ENCODE measurements at places on chromosomes 5 and 9. TPM values are rescaled to one million over a fixed set of nuclear protein-coding genes. Genes with fewer than 3 reads are reported as not detected.

TMEM245 gene
- 30.7 TPM for total RNA-seq

SLC24A2 gene
- not detected for total RNA-seq

C1QTNF2 gene
- total RNA-seq, result not detected

DNA sequence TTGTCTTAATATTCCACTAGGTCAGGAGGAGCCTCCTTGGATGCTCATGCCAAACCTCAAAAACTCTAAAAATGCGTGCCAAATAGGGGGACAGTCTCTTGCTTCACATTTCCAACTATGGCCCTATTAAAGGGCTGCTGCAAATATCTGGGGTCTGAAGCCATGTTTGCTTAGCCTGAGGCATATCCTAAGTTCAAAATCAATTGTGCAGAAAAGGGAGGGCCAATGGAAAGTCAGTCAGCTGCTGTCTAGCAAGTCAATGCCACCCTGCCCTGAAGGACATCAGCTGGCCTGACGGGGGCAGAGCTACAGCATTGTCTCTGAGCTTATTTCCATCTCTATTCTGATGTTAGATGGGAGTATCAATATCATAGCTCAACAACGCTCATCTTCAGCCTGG lies 93.6 kb downstream of the SH3TC2 start:
- H3K27ac ChIP-seq, result no peak overlapping the region
- no peak for DNase-seq
- H3K36me3 ChIP-seq, result no peaks in the 10 kb centered on the region
- peaks cover 12% of the 10 kb centered on the region for H3K27me3 ChIP-seq
- H3K4me1 ChIP-seq, result no peaks in the 10 kb centered on the region

ZNF618 gene
- total RNA-seq, result 0.62 TPM

- H3K27ac ChIP-seq, result no peak overlapping the region
- no peaks in the 10 kb centered on the region for H3K27me3 ChIP-seq
- no peak for DNase-seq
- peaks cover 5% of the 10 kb centered on the region for H3K4me1 ChIP-seq
- no peak overlapping the region for H3K4me3 ChIP-seq
- no peaks in the 10 kb centered on the region for H3K36me3 ChIP-seq
These were observed 6.5 kb downstream of the CRAT start for GRCh38 chr9:129104051-129104450.

DNA sequence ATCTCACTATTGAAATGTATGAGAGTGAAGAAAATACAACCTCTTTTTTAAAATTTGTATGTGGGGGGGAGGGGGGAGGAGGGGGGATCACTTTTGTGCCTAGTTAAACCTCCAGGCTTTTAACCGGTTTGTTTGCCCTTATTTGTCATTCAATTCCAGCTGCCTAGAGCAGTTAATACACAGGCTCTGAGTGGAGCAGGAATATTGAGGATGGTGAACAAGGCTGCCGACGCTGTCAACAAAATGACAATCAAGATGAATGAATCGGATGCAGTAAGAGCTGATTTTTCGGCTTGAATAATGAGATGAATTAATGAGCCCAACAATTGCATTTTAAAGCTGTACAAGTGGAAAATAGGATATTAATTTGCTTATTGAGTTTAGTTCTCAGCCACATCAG lies 28.7 kb upstream of the SNX24 start:
- no peak overlapping the region for H3K27ac ChIP-seq
- DNase-seq, result no peak
- no peak overlapping the region for H3K4me3 ChIP-seq
- H3K27me3 ChIP-seq, result no peaks in the 10 kb centered on the region
- H3K4me1 ChIP-seq, result no peaks in the 10 kb centered on the region

- no peak overlapping the region for H3K27ac ChIP-seq
- no peak overlapping the region for H3K4me3 ChIP-seq
- DNase-seq, result no peak
- no peaks in the 10 kb centered on the region for H3K27me3 ChIP-seq
- H3K4me1 ChIP-seq, result no peaks in the 10 kb centered on the region
- H3K36me3 ChIP-seq, result no peaks in the 10 kb centered on the region
These were observed 164.7 kb downstream of the ADAMTSL1 start for GRCh38 chr9:18638371-18639249.

GRCh38 chr5:154370119-154370518 lies 75.7 kb upstream of the SAP30L start:
- no peak overlapping the region for H3K4me3 ChIP-seq
- no peaks in the 10 kb centered on the region for H3K27me3 ChIP-seq
- H3K4me1 ChIP-seq, result no peaks in the 10 kb centered on the region
- H3K27ac ChIP-seq, result no peak overlapping the region

DNA sequence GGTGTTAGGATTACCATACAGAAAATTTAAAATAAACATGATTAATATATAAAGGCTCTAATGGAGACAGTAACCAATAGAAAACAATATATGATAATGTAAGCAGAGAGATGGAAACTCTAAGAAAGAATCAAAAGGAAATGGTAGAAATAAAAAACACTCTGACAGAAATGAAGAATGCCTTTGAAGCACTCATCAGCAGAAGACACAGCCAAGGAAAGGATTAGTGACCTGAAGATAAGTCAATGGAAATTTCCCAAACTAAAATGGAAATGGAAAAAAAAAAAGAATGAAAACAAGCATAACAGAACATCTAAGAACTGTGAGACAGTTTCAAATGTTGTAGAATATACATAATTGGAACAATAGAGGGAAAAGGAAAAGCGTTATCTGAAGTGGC lies 302.6 kb downstream of the DRD1 start:
- no peaks in the 10 kb centered on the region for H3K4me1 ChIP-seq
- DNase-seq, result no peak
- no peaks in the 10 kb centered on the region for H3K27me3 ChIP-seq
- H3K36me3 ChIP-seq, result peaks cover 7% of the 10 kb centered on the region

DNA sequence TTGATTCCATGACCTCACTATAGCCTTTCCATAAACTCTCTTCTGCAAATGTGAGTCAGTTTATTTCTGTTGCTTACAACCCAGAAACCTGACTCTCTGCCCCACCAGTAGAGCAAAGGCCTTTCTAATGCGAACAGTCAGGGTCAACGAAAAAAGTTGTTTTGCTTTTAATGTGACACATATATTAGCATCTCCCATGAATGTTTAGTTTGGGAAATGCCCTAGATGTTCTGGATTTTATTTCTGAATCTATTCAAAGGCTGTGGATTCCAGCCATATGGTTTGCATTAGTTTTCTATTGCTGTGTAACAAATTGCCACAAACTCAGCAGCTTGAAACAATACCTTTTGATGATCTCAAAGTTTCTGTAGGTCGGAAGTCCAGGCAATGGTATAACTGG lies 193.5 kb downstream of the GNA14 start:
- DNase-seq, result no peak
- no peak overlapping the region for H3K27ac ChIP-seq
- H3K4me1 ChIP-seq, result peaks cover 28% of the 10 kb centered on the region
- H3K27me3 ChIP-seq, result no peaks in the 10 kb centered on the region

TAS2R1 gene
- total RNA-seq, result not detected

DNA sequence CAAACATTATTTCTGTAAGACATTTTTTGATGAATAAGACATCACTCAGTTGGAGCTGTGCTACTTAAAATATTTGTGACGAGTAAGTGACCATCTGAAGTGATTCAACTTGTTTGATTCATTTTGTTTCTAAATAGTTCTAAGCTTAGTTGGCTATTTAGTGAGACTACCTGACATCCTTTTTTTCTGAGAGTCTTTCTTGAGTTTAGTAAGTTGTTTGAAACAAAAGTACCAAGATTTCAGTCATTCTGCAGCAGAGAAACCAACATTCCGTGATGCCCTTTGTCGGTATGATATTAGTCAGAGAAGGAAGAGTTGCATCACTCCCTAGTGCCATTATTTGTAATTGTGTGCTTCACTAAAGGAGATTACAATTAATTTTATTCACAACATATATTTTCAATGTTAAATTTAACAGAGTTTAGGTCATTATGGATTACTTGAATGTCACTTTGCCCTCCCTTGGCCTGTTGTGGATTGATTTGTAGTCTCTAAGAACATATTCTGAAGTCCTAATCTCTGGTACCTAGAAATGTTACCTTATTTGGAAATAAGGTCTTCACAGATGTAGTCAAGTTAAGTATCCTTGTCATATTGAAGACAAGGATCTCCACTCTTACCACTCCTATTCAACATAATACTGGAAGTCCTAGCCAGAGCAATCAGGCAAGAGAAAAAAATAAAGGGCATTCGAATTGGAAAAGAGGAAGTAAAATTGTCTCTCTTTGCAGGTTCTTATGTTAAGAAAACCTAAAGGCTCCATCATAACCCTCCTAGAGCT lies 212.2 kb downstream of the PCSK1 start:
- H3K27me3 ChIP-seq, result peaks cover 49% of the 10 kb centered on the region
- H3K27ac ChIP-seq, result peak overlapping the region; percentile 66
- H3K4me1 ChIP-seq, result peaks cover 21% of the 10 kb centered on the region
- peaks cover 4% of the 10 kb centered on the region for H3K36me3 ChIP-seq
- H3K4me3 ChIP-seq, result peak overlapping the region; percentile 43

- H3K36me3 ChIP-seq, result peaks cover 23% of the 10 kb centered on the region
- no peak for DNase-seq
- H3K27ac ChIP-seq, result no peak overlapping the region
- no peaks in the 10 kb centered on the region for H3K27me3 ChIP-seq
- no peaks in the 10 kb centered on the region for H3K4me1 ChIP-seq
These were observed 13.8 kb downstream of the CD74 start for GRCh38 chr5:150398722-150399523.

- H3K27ac ChIP-seq, result peak overlapping the region; percentile 85
- peaks cover 49% of the 10 kb centered on the region for H3K4me1 ChIP-seq
- H3K27me3 ChIP-seq, result peaks cover 29% of the 10 kb centered on the region
These were observed 4.6 kb downstream of the NIPAL4 start for GRCh38 chr5:157464519-157465171.

LCN9 gene
- not detected for total RNA-seq

CDX1 gene
- not detected for total RNA-seq

OCLN gene
- 2.8 TPM for total RNA-seq

GRCh38 chr5:33848554-33848953 lies 43.2 kb downstream of the ADAMTS12 start:
- no peak overlapping the region for H3K27ac ChIP-seq
- H3K4me1 ChIP-seq, result peaks cover 25% of the 10 kb centered on the region
- peaks cover 2% of the 10 kb centered on the region for H3K36me3 ChIP-seq
- DNase-seq, result no peak
- peaks cover 17% of the 10 kb centered on the region for H3K27me3 ChIP-seq

- H3K4me3 ChIP-seq, result peak overlapping the region; percentile 69
- no peak for DNase-seq
- H3K27me3 ChIP-seq, result no peaks in the 10 kb centered on the region
- peak overlapping the region; percentile 55 for H3K27ac ChIP-seq
- H3K36me3 ChIP-seq, result peaks cover 19% of the 10 kb centered on the region
- H3K4me1 ChIP-seq, result peaks cover 9% of the 10 kb centered on the region
These were observed 90.7 kb downstream of the PTCH1 start for GRCh38 chr9:95425910-95426551.

QSOX2 gene
- 25.1 TPM for total RNA-seq

DNA sequence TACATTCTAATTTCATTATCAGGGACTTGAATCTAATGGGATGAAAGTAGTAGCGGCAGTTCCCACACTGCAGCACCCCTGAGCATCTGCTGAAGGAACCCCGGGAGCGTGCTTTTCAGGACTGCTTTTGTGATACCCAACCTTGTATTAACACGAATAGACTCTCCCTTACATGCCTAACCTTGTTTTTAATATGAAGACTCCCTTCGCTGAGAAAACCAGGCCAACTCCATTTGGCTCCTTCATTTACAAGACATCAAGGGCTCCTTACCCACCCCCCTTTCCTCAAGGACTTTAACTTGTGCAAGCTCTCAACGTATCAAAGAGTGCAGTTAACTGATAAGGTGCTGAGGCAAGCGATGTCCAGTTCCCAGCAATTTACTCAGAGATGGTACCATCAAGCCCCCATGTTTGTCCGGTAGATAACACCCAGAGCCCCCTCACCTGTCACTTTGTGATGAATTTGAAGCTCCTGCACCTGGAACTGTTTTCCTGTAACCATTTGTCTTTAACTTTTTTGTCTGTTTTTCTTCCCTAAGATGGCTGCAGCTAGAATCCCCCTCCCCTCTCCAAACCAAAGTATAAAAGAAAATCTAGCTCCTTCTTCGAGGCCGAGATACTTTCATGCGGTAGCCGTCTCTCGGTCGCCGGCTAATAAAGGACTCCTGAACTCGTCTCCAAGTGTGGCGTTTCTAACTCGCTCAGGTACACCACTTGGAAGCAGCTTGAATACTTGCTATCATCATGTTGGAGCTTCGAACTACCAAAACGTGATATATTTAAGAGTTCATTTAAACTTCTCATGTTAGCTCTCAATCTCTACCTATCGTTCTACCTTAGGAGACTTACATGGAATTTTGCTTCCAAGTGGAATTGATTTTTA lies 10.7 kb downstream of the HNRNPH1 start:
- H3K36me3 ChIP-seq, result peaks cover 20% of the 10 kb centered on the region
- peaks cover 85% of the 10 kb centered on the region for H3K4me1 ChIP-seq
- no peaks in the 10 kb centered on the region for H3K27me3 ChIP-seq

- H3K4me3 ChIP-seq, result no peak overlapping the region
- H3K36me3 ChIP-seq, result no peaks in the 10 kb centered on the region
- H3K4me1 ChIP-seq, result no peaks in the 10 kb centered on the region
- H3K27me3 ChIP-seq, result peaks cover 6% of the 10 kb centered on the region
- no peak overlapping the region for H3K27ac ChIP-seq
- DNase-seq, result no peak
These were observed 46.6 kb upstream of the IRX4 start for GRCh38 chr5:1929108-1929991.

- H3K27me3 ChIP-seq, result no peaks in the 10 kb centered on the region
- no peaks in the 10 kb centered on the region for H3K36me3 ChIP-seq
- no peaks in the 10 kb centered on the region for H3K4me1 ChIP-seq
- no peak overlapping the region for H3K4me3 ChIP-seq
These were observed 947.5 kb upstream of the CTNND2 start for GRCh38 chr5:12851761-12852160.

- peaks cover 24% of the 10 kb centered on the region for H3K4me1 ChIP-seq
- peak overlapping the region; percentile 50 for H3K27ac ChIP-seq
- no peaks in the 10 kb centered on the region for H3K27me3 ChIP-seq
- H3K36me3 ChIP-seq, result peaks cover 4% of the 10 kb centered on the region
- no peak overlapping the region for H3K4me3 ChIP-seq
These were observed 112.9 kb downstream of the AOPEP start for GRCh38 chr9:94839398-94839797.

All from activated T-cell treated with anti-CD3 and anti-CD28 coated beads, Interleukin-2, amount 50 U/mL, for 72 hours (primary cell).